ENCODE measurements at places on chromosomes 3 and 15.
A peak's percentile ranks its signal among the peaks of the same experiment; 100 is the strongest.

DNA sequence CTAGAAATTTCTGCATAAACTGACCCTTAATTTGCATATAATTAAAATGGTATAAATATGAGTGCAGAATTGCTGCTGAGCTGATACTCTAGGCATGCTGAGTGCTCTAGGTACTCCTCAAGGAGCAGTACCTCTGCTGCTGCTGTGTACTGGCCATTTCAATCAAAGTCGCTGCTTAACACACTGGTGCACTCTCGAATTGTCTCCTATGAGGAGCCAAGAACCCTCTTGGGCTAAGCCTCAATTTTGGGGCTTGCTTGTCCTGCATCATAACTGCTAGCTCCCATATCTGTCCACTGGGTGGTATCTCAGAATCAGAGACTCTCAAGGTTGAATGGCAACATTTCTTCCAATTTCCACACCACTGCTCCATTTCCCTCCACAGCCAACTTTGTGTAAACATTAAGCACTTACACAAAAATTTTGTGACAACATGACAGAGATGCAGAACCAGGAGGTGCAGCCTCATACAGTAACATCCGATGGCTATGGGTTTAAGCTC, 82.5 kb downstream of the XXYLT1 start:
- DNase-seq, result no peak

DNA sequence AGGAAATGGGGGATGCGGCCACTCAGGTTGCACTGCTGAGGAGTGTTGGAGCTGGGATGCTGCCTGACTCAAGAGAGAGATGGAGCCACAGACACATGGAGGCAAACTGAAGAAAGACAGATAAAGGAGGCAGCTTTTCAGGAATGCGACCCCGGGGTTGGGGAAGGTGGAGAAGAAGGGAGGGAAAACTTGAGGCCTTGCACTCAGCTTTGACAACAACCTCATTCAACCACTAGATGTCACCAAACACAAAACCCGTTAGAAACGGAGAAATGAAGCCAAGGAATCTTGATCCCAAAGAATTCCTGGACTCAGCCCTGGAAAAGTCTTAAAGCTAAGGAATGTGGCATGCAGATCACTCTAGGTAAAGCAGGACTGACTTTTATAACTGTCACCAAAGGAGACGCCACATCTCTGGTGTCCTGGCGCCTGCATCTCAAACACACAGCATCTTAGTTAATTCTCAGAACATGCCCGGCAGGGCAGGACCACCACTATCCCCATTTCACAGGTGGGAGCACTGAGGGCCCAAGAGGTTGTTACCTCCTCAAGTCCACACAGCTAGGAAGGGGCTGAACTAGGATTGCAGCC, 59.6 kb upstream of the LMCD1 start:
- DNase-seq, result peak; percentile 70

DNA sequence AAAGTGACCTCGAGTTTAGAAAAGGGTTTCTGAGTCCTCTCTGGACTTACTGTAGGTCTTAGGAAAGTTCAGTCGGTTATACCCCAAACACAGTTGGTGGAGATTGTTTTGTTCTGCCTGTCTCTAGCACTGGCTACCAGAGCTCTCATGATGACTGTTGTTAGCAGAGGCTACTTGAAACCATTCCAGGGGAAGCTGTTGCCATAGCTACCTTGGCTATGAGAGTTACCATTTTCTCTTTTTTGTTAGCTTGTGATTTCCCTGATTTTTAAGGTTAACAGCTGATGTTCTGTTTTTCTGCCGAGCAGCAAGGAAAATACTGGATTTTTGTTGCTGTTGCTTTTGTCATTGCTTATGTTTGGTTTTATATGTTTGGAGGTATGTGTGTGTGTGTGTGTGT, 26.7 kb downstream of the ABHD2 start:
- no peak for DNase-seq

DNA sequence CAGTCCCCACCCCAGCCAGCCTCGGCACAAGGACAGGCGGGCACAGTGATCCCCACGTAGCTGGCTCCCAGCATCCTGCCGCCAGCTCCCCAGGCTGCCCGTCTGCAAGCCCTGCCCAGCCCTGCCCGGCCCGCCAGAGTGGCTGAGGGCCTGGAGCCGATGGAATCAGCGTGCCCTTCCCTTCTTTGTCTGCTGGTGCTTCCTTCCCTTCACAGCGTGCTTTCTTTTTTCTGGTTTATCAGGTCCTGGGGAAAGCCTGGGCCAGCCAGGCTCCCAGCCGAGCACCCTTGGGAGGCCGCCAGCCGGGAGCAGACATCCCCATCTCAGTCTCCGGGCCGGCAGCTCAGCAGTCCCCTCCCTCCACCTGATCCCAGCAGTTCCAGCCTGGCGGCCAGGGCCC, 54.7 kb upstream of the SMAD6 start:
- no peak for DNase-seq

DNA sequence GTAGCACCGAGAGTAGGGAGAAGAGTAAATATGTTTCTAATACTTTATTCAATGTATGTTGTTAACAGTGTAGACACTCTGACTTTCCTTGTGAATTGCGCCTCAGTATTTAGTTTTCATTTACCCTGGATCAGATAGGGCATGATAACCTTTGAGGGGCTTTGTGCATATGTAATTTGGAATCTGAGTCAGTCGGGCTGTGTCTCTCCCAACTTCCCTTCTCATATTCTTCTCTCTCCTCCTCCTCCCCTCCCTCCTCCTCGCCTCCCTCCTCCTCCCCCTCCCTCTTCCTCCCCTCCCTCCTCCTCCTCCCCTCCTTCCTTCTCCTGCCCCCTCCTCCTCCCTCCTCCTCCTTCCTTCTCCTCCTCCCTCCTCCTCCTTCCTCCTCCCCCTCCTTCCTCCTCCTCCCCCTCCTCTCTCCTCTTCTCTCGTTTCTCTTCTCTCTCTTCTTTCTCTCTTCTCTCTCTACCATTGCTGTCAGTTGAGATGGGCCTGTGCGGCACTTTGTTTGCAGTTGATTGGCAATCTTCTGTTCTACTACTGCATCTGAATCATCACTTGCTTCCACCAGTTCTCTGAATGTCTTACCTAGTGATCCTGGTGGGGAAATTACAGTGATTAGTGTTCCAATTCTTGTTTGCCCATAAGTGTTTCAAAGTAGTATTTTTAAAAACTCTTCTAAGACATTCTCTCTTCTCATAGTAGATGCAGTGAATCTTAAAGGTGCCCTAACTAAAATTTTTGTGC, 162.3 kb downstream of the PGPEP1L start:
- no peak for DNase-seq

GRCh38 chr3:81952141-81952540, 190.7 kb upstream of the GBE1 start:
- DNase-seq, result no peak

GRCh38 chr15:45179221-45179985, 8.4 kb downstream of the SHF start:
- DNase-seq, result no peak

DNA sequence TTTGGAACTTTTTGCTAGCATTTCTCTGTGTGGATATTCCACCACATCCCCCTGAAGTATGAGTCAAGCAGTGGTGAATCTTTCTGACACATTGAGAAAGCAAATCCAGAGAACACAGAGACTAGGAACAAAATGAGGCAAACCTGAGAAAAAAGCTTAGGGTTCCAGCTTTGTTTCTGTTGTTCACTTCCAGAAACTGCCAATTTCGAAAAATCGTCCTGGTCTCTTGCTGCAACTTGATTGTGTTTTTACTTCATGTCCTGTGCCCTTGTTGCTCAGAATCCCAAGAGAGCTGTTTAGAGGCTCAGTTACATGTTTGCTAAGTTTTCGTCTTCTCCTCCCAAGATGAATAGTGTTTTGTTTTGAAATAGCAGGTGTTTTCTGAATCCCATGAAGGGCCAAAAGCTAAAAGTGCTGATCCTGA, 13.7 kb downstream of the MAP2K1 start:
- no peak for DNase-seq

DNA sequence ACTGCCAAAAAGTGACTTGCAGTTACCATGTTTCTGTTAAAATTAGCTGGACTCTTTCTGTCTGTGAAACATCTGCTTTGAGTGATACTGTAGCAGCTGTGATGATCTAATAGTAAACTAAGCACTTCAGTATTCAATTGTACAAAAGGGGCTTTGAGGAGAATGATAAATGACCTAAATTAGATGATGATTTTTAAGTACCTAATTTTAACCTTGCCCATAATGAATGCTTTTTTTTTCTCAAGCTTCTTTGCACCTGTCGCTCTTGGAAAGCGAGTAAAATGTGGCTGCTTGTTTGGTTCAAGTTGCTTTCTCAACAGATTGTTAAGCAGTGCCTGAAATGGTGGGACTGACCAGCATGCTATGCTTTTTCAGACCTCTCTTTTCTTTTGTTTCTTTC, 752.3 kb downstream of the EPHA3 start:
- DNase-seq, result no peak

GRCh38 chr15:31484986-31485385, 158.4 kb downstream of the KLF13 start:
- DNase-seq, result no peak

DNA sequence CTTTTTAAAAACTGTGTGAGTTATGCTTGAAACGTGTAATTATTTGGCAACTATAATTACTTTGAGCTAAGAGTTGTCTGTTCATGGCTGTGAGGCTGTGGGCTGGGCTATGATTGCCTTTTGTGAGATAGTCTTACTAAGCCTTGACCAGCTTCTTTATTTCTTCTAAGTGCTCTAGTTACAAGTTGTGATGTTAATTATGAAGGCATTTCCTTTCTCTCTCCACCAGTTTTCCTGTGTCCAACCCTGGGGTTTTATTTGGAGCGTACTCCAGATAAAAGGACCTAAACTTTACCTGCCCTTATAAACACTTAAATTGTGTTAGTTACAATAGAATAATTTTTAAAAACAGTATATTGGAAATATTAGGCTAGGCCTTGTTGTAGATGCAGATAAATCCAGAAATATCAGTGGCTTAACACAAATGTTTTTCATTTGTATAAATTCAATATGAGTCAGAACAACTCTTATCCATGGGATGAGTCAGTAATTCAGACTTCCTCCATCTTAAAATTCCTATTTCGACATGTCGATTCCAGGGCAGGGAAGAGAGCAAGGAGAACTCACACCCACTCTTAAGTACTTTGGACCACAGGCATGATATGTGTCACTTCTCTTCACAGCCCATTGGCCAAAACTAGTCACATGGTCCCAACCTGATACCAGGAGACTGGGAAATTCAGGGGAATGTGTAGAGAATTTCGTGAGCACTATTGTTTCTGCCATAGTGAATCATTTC, 17.0 kb downstream of the TMEM62 start:
- DNase-seq, result no peak

DNA sequence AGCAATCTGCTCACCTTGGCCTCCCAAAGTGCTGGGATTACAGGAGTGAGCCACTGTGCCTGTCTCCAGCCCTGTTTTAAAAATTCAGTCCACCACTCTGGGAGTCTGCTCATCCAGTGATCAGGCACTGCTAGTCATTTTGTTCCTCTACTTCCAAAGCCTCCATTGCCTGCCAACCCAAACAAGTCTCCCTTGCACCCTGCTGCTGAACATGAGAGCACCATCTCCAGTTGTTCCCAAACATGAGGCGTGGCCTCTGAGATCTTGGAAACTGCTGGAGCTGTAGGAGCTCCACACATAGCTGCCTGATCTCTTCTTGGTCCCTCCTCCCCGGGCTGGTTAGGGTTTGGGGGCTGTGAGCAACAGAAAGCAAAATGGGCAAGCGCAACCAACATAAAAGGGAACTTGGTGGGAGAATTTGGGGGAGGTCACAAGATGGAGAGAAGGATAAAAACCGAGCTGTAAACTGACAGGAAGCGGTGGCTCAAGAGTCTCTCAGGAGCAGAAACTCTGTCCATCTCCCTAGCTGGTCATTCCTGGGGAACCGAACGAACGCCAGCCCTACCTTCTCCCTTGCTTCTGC, 49.6 kb upstream of the TLE3 start:
- DNase-seq, result no peak

DNA sequence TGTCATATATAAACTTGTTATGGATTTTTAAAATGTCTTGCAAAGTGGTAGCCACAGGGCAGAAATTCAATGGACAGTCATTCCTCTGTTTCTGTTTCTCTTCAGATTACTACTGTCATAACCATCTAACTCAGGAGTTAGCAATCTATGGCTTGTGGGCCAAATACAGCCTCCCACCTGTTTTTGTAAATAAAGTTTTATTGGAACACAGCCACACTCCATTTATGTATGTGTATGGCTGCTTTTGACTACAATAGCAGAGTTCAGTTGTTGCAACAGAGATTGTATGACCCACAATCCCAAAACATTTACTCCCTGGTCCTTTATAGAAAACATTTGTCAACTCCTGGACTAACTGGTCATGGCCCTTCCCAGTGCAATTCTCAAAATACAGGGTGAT, 20.0 kb downstream of the SLC27A2 start:
- DNase-seq, result no peak

GRCh38 chr15:33442449-33442848, 131.7 kb downstream of the RYR3 start:
- no peak for DNase-seq

- peak; percentile 61 for DNase-seq
Measured at GRCh38 chr15:78093242-78094020, 1.1 kb downstream of the SH2D7 start.

DNA sequence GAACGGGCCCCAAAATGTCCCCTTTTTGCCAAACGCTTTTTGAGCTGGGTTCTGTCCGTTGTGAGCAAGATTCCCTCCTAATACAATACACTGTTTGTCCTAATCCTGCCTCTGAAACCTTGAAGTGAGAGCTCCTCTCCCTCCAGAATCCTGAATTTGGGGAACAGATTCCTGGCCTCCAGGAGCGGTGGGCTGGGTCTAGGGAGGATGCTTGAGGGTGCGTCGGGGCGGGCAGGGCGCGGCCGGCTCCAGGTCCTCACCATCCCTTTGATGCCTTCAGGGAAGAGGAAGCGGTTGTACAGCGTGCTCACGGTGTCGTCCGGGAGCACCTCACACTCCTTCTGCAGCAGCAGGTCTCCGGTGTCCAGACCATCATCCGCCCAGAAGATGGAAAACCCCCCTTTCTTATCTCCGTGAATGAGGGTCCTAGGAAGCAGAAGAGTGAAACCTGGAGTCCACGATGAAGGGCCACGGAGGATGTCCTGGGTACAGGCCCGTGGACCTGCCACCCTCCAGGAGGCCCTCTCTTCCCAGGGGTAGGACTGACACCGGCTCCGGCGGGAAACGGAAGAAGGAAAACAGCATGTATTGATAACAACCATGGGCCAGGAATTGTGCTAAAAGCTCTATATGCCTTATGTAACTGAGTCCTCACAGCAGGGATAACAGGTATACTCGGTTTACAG, 23.2 kb downstream of the ALDH1L1 start:
- no peak for DNase-seq

DNA sequence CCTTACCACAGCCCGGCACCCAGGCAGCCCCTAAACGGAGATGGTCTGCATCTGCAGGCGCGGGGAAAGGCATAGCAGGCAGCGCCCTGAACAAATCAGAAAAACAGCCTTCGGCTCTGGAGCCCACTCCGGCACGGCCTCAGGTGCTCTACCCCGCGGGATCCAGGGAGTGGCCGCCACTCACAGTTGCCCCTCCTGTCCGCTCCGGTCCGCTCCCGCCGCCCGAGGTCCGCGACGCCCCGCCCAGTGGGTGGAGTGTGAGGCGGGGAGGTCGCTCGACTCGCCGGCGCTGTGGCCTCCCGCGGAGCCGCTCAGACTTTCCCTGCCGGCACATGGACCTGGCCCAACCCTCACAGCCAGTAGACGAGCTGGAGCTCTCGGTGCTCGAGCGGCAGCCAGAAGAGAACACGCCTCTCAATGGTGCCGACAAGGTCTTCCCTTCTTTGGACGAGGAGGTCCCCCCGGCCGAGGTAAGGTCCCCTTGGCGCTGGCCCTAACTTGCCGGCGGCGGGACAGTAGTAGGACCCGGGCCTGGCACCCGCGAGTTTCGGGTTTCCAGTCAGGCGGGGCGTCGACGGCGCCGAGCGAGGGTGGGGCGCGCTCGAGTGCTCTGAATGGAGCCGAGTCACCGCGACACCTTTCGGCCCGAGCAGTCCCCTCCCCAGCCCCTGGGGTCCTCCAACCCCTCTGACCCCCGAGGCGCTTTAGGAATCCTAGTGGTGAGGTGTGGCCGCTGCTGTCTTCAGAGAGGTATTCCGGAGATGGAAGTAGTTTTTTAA, at the start of gene C3orf52:
C3orf52 (plus strand) TSS at position 314 of the 779 bp plus-strand sequence; CDS start at position 333, 19 bp downstream.
- DNase-seq, result peak; percentile 86
